ENCODE measurements at places on chromosomes 1 and 21.

- DNase-seq, result no peak
Observed at GRCh38 chr1:6265151-6265550, 4.3 kb upstream of the GPR153 start.

DNA sequence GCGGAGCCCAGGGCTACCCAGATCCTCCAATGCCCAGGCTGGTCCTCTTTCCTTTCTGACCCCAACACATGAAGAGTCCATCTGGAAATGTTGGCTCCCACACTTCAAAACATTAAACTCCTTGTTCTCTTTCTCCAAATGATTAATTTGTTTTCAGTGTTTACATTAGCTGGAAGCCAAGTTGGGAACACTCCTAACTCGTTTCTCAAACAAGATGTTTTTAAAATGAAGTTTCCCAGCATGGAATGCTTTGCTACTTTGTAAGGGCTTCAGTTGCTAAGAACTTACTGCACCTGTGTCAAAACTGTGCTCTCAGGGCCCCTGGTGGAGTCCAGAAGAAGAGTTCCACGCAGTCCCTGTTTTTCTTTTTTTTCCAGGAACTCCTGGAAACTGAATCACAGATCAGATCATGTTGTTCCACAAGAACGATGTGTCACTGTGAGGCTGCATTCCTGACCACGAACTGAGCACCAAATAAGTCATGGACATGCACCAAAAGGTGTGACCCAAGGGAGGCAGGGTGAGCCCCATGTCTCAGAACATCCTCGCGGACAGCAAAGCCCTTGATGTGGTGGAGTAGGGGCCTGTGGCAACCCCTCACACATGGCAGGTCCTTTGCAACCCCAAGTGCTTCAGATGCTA is 257.3 kb downstream of the KCNJ6 start:
- DNase-seq, result no peak

DNA sequence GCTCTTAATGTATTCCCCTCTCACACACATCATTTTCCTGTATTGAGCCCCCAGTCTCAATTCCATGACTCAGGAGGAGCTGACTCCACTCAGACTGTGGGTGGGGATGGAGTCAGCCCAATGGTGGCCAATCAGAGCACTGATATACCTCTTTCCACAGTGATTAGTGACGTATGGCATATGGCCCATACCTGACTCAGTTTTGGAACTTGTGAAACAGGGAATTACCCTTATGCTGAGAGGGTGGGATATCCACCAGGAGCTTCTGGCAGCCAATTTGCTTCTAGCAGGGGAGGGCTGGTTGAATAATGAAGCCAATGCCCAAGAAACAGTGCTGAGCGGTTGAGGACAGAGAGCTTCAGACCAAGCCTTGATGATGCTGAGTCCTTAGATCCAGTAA is 86.4 kb upstream of the SPATA6 start:
- DNase-seq, result no peak

GRCh38 chr1:57898531-57898930 is 474.7 kb upstream of the DAB1 start:
- DNase-seq, result peak; percentile 26

- DNase-seq, result no peak
Observed at GRCh38 chr1:53400761-53401674, 58.2 kb upstream of the DMRTB1 start.

DNA sequence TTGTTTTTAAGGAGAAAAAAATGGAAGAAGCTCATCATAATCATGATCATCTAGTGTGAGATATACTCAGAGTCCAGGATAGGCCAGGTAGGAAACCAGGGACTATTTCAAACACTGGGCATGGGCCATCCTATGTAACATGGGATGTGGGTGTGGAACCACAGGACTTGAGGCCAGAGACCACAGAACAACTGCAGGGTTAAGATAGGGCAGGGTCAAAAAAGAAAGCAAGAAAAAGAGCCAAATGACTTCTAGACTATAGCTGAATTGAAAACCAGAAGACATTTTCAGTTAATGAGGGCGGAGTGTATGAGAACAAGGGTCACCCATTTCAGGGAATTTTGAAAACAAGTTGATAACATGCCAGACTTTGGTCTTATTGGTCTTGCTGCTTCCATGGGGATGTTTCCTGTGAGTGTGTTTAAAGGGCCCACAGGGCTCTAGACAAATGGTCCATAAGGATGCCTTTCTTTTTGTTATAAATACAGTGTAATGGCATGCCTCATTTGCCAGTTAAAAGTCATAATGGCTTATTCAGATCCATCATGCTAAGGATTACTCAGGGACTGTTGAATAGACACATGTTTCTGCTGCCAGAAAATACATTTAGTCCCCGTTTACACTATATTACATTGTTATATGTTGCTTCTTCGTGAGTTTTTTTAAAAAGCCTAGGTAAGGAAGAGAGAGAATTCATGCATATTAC is 182.0 kb upstream of the C21orf91 start:
- no peak for DNase-seq

- no peak for DNase-seq
Observed at GRCh38 chr21:42508371-42508770, 5.3 kb upstream of the SLC37A1 start.

GRCh38 chr1:97070376-97070775 is 348.8 kb downstream of the PTBP2 start:
- no peak for DNase-seq

DNA sequence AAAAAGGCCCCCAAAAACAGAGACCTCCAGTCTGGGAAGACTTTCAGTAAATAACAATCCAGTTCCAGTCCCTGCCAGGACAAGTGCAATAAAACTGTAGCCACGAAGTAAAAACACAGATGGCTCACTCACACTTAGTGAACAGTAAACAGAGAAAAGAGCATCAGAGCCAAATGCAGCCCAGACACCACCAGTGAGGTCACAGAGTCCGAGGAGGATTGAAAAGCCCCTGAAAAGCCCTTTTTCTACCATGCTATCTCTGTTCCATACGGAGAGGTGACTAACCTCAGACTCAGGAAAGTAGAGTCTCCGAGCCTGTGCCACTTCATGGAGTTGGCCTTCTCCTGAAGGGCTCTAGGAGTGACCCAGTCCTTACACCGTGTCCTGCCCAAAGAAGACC is 84.5 kb downstream of the COLGALT2 start:
- no peak for DNase-seq

DNA sequence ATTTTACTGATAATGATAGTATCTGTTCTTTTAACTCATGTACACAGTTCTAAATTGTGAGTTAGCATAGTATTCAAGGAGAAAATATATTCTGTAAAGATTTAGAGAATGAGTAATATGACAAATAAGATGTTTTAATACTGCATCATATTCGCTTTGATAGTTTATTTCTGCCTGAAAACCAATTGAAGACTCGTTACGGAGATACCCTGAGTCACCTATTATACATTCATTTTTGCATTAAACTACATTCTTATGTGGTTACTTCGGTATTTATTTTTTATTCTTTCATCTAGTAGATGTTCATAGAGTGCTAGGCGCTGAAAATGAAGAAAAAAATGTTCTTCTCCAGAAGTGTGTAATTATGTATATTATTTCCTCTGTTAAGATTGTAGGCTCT is 5.3 kb downstream of the UHMK1 start:
- no peak for DNase-seq

- no peak for DNase-seq
Observed at GRCh38 chr1:103265551-103265950, 157.2 kb upstream of the COL11A1 start.

DNA sequence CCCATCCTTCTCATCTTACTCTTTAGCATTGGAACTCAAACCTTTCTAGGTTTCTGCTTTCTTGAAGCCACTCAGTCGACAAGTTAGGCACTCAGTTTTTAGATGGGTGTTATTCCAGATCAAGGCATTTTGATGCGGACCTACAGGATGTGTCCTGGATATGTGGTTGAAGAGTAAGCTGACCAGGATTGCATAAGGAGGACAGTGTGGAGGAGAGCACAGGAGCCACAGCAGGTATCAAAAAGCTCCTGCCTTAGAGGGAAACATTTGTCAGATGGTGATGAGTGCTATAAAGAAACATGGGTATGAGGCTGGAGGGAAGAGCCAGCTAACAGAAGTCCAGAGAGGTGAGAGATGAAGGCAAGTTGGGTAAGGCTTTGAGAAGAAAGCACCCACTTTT is 33.9 kb upstream of the OPRD1 start:
- DNase-seq, result no peak

DNA sequence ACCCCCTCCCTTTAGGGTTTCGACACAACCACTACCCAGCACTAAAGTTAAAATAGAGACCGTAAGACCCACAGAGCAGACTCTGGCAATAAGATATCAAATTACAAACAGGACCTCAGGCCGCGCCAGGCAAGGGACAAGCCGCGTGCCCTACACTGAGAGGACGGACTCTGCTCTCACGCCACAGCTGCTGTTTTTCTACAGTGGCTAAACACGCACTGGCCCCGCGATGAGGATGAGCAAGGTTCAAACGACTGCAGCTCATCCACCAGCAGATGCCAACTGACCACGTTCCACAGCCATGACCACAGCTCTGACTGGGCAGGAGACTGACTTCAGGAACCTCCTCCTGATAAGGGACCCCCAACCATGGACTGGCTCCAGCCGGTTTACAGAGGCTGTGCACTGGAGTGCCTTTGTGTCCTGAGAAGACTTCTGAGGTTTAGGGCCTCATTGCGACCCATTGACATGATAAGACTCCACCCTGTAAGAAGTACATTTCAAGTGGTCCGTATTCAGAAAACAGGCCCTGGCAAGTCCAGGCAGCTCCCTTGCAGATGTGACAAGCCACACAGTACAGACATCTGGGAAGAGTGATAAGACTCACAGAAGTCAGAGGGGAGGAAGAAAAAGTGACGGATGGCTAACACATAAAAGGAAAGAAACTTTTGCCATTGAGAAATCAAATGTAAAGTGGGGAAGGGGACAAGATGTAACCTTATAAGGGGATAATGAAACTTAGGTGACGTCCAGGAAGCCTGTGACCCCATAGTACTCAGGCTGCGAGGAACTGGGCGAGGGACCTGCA is 1.5 kb upstream of the KRTAP10-6 start:
- DNase-seq, result no peak

- DNase-seq, result no peak
Observed at GRCh38 chr1:224774378-224774777, 155.1 kb upstream of the DNAH14 start.

GRCh38 chr1:65231718-65232330 is 77.5 kb upstream of the DNAJC6 start:
- no peak for DNase-seq

DNA sequence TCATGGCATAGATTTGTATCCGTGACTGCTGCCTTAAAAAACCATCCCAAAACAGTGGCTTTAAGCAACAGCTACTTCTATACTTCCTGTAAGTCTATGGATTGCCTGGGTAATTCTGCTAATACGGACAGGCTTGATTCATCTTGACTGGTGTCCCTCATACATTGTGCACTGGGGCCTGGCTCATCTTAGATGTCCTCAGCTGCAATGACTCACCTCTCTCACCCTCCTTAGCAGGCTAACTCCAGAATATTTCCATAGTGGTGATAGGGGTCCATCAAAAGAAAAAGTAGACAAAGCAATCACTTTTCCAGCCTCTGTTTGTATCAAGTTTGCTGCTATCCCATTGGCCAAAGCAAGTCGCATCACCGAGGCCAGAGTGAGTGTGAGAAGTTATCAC is 409.1 kb upstream of the KAZN start:
- no peak for DNase-seq

DNA sequence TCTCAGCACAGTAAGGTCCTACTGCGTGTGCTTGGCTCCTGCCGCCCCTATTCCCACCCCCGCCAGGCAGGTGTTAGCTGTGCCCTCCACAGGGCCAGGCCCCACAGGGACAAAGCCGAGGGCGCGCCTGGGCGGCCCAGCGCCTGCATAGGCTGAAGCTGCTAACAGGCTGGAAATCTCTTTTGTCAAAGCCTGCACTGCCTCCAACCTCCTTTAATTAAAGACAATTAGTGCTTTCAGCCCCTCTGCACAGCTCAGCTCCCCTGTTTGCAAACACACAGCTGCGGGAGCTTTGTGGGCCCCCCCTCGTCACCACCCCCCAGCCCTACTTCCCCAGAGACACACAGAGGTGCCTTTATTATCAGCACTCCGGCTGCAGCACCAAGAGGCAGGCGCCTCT is 95.9 kb downstream of the EPHB2 start:
- DNase-seq, result no peak

GRCh38 chr1:115194506-115194905 is 105.2 kb upstream of the TSPAN2 start:
- no peak for DNase-seq

DNA sequence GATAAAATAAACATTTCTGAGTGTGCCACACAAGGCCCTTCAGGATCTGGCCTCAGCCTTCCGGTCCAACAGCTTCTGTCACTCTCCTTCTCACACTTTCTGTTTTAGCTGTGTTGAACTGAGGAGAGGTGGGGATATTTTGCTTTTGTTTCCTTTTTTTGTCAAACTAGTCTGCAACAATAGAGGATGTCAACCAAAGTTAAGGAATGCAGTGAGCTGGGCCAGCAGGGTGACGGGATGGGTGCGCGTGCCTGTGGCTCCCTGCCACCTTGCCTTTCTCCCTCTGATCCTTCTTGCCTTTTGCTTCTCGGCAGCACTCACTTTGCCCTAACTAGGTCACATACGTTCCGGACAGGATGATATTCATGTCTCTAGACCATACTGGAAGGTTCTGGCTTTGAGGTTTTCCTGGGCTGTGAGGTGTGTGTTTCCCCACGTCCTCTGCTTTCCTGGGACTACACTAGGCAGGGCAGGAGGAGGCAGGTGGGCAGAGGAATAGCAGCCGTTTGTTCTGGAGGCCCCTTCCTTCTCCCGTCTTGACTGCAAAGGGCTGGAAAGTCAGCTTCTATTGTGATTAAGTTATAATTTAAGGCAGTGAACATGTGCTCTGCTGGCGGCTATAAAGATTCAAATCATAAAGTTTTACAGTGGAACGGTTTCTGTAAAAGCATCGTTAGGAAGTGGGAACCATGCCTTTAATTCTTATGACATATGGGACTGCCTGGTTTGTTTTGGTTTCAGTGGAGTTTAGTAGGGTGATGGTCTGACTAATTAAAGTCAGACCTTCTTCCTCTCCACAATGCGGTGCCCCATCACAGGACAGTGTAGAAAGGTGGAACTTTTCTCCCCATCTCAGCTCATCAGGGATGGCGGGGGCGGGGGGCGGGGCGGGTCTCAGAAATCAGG is 67.8 kb downstream of the RNF220 start:
- no peak for DNase-seq

DNA sequence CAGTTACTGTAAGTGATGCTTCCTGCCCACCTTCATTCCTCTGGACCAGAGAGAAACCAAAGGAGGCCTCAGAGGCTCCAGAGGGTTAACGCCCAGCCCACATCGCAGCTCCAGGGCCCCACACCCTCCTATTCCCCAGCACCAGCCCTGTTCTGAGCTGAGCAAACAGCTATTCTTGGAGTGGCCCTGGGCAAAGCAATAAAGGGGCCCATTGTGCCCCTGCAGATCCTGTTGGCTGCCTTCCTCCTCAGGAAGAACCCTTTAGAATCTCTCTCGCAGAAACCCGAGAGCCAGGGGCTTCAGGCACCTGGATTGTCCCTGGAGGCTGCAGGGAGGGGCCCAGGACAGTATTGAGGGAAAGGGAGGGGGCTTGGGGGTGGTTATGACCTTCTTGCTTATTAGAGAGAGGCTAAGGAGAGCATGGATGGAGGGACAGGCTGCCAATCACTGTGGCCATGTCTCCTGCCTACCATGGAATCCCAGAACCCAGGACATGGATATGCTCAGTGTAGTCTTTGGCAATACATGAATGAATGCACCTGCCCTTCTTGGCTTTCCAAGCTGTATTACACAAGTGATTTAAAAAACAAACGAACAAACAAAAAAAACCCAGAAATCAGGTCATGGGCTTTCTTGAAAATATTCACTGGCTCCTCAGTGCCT is 9.2 kb downstream of the PADI2 start:
- no peak for DNase-seq

All from D721Med (cell line).